ENCODE measurements at places on chromosomes 2 and 18. TPM values are rescaled to one million over a fixed set of nuclear protein-coding genes. Genes with fewer than 3 reads are reported as not detected.

GRCh38 chr18:10190564-10190963 is 263.9 kb upstream of the APCDD1 start:
- DNase-seq = no peak

DNA sequence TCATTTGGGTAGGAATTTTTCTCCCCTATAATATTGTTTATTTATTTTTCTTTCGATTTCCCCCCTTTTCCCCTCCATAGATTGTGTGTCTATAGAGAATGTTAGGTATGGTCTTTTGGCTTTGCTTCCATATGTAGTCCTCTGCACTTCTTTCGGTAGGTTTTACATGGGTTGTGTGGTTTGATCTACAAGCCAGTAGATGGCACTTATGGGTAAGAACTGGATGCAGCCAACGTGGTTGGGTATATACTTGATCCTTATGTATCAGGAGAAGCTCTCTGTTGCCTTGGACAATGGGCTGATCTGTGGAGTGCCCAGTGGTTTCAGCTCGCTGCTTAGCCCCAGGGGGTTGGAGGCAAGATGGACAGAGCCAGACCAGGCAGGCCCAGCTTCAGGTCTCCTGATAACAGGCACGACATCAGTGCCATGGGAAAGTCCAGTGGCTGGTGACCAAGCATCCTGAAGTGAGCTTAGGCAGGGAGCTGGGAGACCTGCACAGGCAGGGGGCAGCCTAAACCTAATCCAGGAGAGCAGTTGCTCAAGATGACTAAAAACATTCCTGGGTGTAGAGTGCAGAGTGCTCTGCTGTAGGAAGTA is 488.3 kb downstream of the CCDC85A start:
- DNase-seq = no peak

TAF4B gene
- total RNA-seq = 15.2 TPM

CRYGC gene
- not detected for total RNA-seq

DSG4 gene
- 0.19 TPM for total RNA-seq
